ENCODE measurements at places on chromosomes 3 and 15. TPM values are rescaled to one million over a fixed set of nuclear protein-coding genes. Genes with fewer than 3 reads are reported as not detected.

UROC1 gene
- total RNA-seq = not detected

CFAP20DC gene
- total RNA-seq = 8.4 TPM

GP5 gene
- 0.15 TPM for total RNA-seq

DNA sequence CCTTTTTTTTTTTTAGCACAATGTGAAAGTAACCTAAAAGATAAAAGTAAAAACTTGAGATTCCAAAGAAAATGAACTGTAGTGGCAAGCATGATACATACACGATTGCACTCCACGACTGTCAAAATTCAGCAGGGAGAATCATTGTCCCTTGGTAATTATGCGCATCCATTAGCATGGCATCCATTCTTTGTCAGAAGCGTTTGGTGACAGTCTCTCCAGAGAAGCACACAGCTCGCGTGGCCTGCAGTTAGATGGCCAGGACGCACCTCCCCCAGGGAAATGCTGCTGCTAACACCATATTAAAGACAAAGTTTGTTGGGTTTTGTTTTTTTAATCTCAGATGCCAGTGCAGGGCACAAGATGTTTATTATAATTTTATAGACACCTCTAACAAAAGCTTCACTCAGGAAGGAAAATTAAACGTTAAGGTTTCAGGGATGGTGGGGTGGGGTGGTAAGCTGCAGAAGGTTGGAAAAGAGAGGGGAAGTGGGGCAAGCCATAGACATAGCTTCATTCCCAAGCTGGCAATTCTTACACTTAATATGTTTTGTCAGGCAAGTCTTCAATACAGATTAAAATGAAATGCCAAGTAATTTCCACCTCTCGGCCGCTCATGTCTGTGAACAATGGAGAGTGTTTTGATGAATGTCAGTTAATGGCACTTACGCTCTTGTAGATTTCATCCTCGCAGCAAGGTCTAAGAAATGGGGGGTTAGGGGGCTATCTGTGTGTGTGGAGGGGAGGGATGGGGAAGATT lies 142.8 kb upstream of the TOPAZ1 start:
- no peak for DNase-seq

DNA sequence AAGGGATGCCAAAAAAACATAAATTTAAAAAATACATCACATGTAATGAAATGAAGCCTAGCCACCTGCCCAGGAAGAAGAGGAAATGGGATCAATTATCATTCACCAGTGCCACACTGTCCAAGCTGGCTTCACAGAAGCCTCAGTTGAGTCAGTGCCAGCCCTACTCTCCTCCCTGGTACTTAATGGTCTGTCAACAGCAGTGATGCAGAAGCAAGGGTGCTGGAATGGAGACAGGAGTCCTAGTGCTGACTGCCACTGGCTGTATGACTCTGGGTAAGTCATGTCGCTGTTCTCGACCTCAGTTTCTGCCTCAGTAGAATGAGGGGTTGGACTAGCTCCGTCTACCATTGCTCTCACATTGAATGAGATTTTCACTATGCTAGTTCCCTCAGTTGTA lies 78.5 kb upstream of the LARS2 start:
- DNase-seq = no peak

COLQ gene
- total RNA-seq = 4.8 TPM

GRCh38 chr3:12840591-12841148 lies 695 bp downstream of the RPL32 start:
- DNase-seq = peak; percentile 47

DNA sequence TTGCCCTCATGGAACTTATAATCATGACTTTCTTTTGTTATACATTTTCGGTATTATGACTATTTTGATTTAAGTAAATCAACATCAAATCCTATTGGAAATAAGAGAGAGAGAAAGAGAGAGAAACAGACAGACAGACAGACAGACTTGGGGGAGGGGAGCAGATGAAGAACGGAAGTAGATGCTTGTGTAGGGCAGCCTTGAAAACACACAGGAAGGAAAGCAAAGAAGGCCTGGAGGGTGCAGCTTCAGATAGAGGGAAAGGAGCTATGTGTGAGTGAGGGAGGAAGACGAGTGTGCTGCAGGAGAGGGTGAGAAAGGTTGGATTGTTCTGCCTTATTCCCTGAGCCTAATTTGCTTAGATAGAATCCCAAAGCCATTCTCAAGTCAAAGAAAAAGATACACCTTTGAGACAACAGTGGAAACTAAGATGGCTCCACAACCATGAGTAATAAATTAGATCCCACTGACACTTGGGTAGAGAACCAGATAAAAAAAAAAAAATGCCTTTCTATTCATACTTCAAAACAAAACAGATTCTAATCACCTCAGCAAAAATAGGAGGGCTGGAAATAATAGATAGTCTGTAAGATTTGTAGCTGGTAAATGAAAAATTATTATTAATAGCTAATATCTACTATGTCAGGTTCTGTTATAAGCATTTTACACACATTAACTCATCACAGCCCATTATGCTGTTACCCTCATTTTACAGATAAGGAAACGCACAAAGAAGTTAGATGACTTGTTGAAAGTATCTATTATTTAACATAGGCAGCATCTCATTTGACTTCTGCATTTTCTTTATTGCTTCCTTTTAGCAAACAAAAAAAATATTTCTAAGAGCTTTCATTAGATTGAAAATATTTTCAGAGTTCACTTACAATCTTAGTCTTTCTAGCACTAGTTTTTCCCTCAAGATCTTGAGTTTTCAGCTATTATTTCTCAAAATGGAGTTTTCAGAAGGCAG lies 214.1 kb downstream of the TNIK start:
- DNase-seq = no peak

DNA sequence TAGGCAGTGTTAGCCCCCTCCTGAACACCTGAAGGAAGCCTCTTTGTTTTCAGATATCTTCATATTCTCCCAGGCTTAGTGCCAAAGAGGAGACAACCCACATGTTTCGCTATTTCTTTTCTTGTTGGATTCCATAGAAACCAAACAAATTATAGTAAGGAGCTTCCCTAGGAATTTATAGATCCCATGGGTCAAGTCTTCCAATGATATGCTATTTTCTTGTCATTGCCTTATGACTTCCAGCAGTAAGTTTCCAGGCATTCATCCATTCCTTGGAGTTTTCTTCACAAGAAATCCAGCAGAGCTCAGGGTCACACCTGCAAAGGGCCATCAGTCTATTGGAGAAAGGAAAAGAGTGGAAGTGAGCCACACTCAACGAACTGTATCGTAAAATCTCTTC lies 9.9 kb upstream of the KCNMB2 start:
- DNase-seq = no peak

- no peak for DNase-seq
Measured at GRCh38 chr15:40130799-40131502, 22.3 kb upstream of the BMF start.

GRCh38 chr3:188956839-188957489 lies 214.8 kb upstream of the TPRG1 start:
- DNase-seq = no peak

DNA sequence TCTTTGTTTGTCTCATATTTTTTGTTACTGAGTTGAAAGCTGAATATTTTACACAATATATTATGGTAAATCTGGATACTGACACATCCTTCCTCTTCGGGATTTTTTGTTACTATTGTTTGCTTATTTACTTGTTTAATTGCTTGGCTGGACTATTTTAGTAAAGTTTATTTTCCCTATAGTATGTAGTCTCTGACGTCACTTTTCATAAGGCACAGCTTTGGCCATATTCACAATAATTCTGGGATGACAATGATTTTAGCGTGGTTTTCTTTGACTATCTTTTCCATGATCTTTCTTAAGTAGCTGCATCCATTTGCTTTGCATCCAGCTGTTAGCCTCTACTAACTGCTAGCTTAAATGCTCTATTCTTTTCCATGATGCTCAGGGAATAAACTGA lies 552.4 kb downstream of the VGLL3 start:
- no peak for DNase-seq

GRCh38 chr3:126912027-126912422 lies 70.9 kb upstream of the PLXNA1 start:
- no peak for DNase-seq

GRCh38 chr3:12155828-12156227 lies 2.9 kb downstream of the TIMP4 start:
- no peak for DNase-seq

PDCD10 gene
- 48.0 TPM for total RNA-seq

GRCh38 chr15:37619358-37620042 lies 314.9 kb upstream of the TMCO5A start:
- no peak for DNase-seq

PIGZ gene
- total RNA-seq = 4.7 TPM

DNA sequence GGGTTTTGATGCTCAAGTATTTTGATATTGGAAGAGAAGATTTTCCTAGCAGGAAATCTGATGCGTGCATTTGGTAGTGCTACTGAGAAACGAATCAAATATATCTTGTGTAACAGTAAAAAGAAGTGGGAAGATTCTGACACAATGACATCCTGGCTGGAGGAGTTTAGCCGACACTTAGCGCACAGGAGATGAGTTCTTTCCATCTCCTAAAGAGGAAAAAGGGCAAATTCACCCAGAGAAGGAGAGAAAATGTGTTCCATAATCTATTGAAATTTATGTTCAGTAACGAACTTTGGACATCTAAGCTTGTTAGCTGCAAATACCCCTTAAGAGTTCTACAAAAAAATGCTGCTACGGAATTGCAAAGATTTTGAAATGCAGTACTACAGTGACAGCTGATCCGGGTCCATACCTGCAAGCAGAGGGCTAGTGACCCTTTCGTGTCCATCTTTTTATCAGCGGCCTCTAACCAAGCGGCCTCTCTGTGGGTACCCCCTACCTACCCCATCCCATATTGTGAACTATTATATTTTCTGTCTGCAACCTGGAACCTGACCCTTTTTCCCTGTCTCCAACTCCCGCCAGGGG lies 971 bp downstream of the CPOX start:
- DNase-seq = no peak

- no peak for DNase-seq
Measured at GRCh38 chr3:164962610-164963009, 115.7 kb downstream of the SI start.

- no peak for DNase-seq
Measured at GRCh38 chr3:121626495-121626894, 33.3 kb downstream of the FBXO40 start.

DNA sequence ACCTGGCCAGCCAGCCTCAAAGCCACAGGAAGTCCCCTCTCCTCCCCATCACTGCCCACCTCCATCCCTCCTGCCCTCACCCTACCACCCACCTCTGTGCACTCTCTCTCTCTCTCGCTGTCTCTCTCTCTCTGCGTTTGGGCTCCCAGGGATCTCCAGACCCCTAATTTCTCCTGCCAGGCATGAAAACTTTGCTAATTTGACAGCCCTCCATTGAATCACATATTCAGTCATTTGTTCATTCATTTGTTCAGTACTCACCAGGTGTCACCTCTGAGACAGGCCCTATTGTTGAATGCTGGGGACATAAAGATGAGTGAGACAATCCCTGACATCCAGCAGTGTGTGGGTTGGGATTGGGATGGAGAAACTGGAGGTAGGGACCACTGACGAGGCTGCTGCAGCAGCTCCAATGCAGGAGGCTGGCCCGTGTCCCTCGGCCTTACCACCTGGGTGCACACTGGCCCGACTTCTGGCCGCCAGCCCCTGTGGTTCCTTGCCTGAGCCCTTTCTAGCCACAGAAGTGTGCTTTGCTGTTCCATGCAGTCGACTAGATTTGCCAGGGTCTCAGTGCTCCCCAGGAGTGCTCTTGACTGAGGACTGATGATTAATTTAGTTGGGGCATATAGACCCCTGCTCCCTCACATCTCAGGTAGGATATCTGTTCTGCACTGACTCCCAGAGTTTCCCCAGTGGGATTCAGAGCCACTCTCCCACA lies 38.6 kb upstream of the TSEN2 start:
- no peak for DNase-seq

- DNase-seq = peak; percentile 48
Measured at GRCh38 chr15:76185716-76186115, 125.6 kb downstream of the ETFA start.

DNA sequence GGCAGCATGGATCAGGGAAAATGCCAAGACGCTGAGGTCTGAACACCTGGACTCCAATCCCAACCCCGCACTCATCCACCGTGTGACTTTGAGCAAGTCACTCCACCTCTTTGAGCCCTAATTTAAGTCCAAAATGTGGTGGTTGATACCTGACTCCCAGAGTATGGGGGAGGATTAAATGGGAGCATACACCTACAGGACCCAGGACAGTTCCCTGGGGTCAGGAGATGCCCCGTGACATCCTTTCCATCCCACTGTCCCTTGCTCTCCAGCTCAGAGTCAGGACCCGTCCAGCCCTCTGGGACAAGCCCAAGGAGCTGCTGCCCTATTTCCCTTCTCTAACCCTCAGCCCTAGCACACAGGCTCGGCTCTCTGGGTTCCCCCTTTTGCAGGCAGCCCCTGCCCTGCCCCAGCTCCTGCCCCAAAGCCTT lies 276.4 kb downstream of the XXYLT1 start:
- DNase-seq = no peak

- DNase-seq = no peak
Measured at GRCh38 chr15:65059931-65060596, 7.7 kb downstream of the RASL12 start.

DNA sequence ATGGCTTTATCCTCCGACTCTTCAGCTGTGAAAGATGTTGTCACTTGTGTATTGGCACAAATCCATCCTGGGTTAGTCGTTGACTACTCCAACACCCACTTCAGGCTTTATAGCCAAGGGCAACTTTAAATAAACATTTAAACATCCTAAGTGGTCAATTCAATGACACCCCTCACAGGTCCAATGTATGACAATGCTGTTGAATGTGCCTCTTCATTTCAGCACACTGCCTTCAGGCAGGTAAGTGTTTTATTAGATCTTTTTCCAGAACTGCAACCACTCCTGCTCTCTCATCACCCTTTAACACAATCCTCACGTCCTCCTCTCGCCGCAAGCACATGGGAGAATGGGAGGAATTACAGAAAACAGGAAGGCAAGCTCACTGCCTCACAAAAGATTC lies 30.3 kb downstream of the IL12A start:
- no peak for DNase-seq

KCNMB2 gene
- 0.47 TPM for total RNA-seq

EIF4E3 gene
- 21.9 TPM for total RNA-seq

DNA sequence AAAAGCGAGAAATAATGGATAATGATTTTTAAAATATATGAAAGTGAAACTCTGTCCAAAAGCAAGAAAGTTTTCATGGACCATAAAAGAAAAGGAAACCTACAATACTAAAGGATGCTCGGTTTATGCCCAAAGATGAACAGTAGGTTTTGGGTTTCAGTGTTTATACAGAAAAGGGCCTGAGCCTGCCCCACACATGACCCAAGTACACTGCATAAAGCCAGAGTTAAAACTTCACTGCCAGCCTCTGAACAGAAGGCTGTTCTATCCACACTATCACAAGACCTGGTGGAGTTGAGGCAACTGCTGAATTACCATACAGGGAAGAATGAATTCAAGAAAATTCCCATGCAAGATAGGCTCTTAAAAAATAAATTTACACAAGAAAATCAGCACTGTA lies 165.2 kb downstream of the MECOM start:
- no peak for DNase-seq

DNA sequence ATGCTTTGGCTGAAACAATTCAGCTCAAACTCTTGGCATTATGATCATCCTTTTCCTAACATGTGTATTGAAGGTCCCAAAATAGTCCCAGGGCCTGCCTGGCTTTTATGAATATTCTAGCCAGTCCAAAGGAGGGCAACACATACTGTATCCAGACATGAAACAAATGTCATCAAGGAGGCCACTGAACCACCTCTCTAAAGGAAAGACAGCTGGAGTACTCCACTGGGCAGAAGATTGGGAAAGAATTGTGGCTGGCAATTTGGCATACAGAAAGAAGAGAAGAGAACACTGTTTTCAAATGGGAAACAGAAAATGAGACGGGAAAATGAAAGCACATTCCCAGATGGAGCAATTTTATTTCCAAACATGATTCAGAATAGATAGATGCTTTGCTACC lies 80.6 kb downstream of the NCEH1 start:
- no peak for DNase-seq
